ENCODE measurements at places on chromosomes 2 and 18.

DNA sequence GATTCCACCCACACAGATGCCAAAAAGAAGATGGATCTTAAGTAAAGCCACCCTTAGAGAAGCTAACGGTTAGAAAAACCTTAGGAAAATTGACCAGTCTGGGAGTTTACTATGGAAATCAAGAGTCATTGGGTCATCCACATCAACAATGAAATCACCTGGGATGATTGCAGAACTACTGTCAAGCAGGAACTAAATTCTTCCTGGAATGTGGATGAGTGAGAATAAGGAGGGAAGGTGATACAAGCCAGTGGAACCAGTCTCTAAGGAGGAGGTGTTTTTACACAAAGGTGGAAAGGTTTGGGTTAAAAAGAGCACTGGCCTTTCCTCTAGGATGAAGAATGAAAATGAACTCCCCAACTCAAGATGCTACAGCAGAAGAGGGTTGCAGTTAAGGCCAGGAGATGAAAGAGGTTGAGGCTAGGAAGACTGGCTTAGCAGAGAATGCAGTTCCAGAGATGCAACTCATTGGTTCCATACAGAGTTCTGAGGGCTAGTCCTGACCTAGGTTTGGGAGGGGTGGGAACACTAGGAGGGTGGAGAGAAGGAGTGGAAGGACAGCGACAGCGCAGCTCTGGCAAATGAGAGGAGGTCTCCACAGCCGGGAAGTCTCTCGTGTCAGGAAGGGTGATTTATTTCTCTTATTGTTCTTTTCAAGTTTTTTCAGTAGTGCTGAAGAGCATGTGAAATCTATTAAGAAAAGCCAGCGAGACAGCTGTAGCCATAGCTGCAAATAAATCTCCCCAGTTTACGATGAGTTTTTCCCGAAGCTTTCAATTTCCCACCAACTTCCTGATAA is 27.7 kb upstream of the KDM3A start:
- DNase-seq: no peak

DNA sequence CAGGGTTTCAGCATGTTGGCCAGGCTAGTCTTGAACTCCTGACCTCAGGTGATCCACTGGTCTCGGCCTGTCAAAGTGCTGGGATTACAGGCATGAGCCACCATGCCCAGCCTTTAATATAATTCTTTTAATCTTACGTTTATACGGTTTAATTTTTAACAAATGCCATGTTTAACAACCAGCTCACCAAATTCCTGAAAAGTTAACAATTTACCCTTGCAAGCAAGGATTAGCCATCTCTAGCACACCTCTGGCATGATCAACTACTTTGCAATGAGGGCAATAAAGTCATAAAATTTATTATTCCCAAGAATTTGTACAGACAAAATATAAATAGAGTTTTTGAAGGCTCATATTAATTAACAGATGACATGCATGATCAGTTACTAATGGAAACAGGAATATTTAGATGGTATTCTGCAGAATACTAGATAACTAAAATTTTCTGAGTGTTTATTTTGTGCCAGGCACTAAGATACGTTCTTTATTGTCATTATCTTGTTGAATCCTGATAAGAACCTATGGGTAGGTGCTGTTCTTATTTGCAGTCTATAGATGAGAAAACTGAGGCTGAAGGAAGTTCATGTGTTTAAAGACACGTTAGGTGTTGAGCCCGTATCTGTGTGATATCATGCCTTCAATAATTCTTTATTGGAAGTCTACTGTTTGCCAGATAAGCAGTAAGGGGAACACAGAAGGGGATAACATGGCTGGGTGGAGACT is 190.1 kb downstream of the CDCA7 start:
- DNase-seq: no peak

DNA sequence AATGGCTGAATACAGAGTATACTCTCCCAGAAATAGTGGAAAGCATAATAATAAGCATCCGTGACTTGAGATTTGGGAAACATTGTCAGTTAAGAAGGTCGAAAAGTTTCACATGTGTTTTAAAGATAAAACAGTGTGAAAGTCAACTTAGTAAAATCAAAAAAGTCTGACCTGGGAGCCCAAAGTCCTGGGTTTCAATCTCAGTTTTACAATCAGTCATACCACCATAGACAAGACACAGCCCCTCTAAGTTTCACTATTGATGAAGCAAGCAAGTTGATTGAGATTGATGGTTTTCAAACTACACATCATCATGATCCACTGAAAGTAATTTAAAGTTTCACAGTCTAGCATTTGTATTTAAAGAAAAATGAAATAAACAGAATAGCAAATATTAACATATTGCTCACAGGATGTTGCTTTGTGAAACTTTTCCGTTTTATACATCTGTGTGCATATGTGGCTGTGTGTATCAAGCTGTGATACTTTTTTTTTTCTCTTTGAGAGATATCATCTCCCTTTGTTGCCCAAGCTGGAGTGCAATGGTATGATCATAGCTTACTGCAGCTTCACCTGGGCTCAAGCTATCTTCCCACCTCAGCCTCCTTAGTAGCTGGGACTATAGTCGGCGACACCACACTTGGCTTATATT is 71.1 kb downstream of the PIK3C3 start:
- DNase-seq: no peak

GRCh38 chr2:120550893-120551446 is 184.7 kb upstream of the GLI2 start:
- no peak for DNase-seq

- no peak for DNase-seq
Observed at GRCh38 chr2:156457523-156458517, 21.6 kb downstream of the GPD2 start.

Measured in T-helper 17 cell (primary cell).